Islet precursor cell (in vitro differentiated cells): ENCODE measurements at places on chromosomes 16 and 17.

GRCh38 chr17:48640858-48641180, 14.7 kb upstream of the HOXB9 start:
- no peak for DNase-seq

DNA sequence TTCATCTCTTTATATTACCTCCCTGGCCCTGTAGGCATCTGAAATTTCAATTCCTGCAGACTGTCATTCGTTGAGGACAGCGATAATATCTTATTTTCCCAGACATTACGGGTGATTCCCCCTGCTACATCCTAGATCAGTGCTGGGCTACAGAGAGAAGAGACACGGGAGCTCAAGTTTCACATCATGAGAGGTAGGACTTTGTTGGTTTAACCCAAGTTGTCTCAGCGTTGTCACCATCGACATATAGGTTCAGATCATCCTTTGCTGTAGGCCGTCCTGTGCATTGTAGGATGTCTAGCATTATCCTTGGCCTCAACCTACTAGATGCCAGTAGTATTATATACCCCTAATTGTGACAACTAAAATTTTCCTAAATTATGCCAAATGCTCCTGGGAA, 19.3 kb downstream of the MT1X start:
- DNase-seq: no peak

- no peak for DNase-seq
Observed at GRCh38 chr17:81656835-81657234, 493 bp upstream of the PDE6G start.

- no peak for DNase-seq
Observed at GRCh38 chr17:227078-227945, 45.9 kb upstream of the DOC2B start.

GRCh38 chr16:75198135-75198600, 8.8 kb downstream of the CTRB2 start:
- DNase-seq: no peak

- no peak for DNase-seq
Observed at GRCh38 chr16:50576403-50577113, 28.4 kb downstream of the NKD1 start.

DNA sequence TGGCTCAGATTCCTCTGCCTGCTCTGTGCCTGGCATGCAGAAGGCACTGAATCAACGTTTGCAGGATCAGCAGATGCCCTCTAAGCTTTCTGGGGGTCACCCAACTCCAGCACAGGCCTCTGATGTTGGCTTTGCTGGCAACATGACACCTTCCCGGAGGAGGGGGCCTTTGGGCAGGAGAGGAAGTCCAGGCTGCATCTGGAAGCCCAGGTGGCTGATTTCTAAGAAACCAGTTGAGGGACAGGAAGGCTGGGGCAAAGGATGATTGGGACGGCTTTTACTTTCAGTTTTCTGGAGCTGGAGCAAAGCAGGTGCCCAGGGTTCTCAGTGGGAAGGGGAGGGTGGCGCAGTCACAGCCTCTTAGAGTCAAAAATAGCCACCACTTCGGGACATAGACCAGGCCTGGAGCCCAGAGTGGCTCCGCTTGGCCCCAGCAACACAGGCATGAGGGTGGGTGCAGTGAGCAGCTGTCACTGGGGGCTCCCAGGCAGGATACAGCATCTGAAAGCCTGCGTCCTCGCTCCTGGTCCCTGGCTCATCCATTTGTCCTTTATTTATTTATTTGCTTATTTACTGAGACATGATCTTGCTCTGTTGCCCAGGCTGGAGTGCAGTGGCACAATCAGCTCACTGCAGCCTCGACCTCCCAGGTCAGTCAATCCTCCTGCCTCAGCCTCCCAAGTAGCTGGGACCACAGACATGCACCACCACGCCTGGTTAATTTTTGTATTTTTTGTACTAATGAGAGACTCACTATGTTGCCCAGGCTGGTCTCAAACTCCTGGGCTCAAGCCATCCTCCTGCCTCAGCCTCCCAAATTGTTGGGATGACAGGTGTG, 15.1 kb downstream of the SOCS1 start:
- no peak for DNase-seq

GRCh38 chr17:60559659-60559994, 33.6 kb upstream of the APPBP2 start:
- DNase-seq: no peak

GRCh38 chr16:86980644-86981043, 336.5 kb downstream of the C16orf95 start:
- DNase-seq: no peak

GRCh38 chr17:3007651-3008121, 55.7 kb downstream of the OR1D5 start:
- DNase-seq: no peak

DNA sequence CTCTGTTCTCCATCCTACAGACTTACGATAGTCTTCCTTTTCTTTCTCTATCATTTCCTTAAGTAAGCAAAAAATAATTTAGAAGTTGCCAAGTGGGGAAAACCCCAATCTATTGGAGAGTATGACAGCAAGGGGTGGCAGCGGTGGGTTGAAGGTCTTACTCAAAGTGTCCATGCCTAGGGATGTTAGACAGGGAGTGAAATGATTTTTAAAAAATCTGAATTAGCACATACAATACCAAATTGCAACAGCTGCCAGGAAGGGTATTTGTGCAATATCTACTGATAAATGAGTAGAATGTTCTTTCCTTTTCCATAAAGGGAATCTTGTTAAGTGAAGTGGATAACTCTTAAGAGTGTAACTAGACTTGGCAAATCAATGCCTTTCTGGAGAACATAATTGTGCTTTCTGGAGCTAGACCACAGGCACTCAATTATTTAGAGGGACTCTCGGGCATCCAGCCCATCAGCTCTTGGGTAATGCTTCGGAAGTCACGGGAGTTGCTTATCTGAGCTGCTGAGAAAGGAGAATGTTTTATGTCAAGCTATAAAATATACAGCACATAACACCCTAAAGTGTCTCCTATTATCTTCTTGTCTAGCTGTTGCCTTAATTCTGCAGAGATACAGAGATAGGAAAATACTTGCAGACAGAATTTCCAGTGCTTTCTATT, 151.5 kb downstream of the KCNJ2 start:
- no peak for DNase-seq

DNA sequence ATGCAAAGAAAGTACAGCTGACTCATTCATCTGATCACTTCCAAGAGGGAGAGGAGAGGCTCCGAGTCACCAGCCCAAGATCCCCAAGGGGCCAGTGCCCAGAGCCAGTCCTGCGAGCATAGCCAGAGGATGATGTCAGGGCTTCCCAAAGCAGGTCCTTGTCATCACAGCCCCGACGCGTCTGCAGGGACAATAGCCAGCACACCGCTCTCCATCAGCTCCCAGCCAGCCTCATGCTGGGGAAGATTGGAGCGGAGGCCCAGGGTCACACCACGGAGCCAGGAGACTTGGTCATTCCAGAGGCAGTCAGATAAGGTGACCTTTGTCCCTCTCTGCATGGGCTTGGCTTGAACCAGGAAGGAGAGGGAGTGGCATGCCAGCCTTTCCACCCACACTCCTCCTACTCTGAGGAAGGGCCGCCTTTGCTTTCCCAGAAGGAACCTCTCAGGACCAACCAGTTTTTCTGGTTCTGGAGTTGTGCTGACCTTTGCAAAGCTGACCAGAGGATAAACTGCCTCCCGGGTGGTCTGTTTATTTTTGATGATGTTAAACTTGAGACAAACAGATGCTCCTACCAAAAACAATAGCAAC, 58.3 kb upstream of the ARHGAP44 start:
- DNase-seq: peak; percentile 99

GRCh38 chr16:57601801-57602478, 26.5 kb upstream of the ADGRG1 start:
- peak; percentile 37 for DNase-seq

- DNase-seq: no peak
Observed at GRCh38 chr16:29114574-29114973, 129.7 kb downstream of the LAT start.

DNA sequence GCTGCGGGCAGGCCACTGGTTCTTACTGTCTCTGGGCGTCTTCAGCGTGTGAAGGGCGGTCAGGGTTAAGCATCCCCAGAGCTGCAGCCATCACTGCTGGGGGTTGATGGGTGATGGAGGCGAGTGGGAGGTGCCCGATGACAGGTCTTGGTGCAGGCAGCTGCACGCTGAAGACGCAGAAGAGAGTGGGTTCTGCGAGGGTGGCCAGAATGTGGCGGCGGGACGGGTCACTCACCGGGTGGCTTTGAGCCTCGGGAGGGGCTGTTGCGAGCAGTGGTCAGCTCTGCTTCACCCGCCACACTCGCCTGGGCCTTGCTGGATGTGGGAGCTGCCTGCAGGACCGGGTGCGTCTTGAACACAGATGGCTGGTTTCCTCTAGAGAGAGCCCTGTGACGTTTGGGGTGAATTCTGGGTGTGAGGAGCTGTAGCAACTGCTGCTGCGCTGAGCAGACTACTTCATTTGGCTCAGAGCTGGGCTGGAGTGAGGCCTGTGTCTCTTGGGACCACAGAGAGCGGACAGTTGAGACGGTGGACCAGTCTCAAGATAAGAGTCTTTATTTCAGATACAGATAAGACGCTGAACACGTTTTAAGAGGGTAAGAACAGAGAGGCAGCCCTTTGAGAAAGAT, 44.6 kb upstream of the ZNF750 start:
- no peak for DNase-seq

DNA sequence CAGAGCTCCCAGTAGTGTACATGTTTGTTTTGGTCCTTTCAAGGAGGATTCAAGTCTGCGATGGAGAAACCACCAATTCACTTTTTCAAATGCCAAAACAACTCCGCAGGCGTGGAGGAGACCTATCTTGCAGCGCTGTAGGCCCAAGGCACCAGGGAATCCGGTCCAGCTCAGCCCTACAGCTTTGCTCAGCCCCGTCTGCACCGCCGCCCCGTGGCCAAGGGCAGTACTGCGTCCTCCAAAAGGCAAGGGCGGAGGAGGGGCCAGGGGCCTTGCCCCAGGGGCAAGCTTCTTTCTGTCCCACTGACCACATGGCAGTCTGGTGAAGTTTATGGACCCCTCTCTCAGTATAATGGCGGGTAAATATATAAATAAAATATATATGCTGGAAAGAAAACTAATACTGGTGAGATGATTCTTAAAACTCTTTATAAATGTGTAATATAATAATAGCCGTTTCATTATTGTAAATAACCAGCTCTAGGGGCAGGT, 709 bp upstream of the CD300LG start:
- peak; percentile 95 for DNase-seq

- DNase-seq: peak; percentile 96
Observed at GRCh38 chr17:64263000-64263766, at the start of gene TEX2. Gene TEX2, minus strand, starts transcription at chr17:64263260. Its CDS starts 49,043 bp downstream, at chr17:64214217.

DNA sequence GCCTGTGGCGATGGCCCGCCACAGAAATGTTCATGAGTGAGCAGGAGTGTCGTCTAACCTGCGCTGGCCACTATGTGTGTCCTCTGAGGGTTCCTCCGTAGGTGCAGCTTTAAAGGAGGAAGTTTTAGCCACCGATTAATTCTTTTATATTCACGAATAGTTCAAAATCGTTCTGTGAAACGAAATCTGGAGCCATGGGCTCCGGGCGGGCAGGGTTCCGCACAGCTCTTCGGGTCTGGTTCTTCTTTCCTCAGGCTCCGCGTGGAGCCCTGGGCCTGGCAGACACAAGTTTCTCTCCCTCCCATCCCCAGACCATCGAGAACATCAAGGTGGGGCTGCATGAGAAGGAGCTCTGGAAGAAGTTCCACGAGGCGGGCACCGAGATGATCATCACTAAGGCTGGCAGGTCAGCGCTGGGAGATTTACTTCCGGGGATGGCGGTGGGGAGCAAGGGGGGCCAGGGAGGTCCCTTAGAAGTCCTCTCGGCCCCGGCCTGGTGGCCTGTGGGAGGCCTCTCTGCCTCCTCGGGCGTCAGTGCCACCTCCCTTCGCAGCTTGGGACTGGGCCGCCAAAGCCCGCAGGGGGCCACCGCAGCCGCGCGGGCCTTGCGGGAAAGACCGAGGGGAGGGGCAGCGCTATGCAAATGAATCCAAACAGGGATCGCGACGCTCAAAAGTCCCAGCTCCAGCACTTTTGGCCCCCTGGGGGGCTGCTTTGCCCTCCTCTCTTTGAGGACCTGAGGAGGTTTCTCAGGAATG, 5.2 kb downstream of the TBX4 start:
- peak; percentile 64 for DNase-seq

- DNase-seq: no peak
Observed at GRCh38 chr16:75246504-75247205, 4.8 kb downstream of the BCAR1 start.

DNA sequence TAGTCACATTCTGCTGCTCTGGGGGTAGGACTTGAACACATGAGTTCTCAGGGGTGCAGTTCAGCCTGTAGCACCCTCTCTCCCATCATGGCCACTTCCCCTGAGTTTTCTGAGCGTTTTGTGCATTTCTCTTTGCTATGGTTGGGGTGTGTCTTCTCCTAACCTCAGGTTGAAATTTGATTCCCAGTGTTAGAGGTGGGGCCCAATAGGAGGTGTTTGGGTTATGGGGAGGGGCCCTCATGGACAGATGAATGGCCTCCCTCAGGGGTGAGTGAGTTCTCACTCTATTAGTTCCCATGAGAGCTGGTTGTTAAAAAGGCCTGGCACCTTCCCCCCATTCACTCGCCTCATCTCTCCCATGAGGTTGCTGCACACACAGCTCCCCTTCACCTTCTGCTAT, 101.1 kb downstream of the FOXL1 start:
- no peak for DNase-seq

- DNase-seq: no peak
Observed at GRCh38 chr16:85282842-85283241, 170.6 kb upstream of the CIBAR2 start.

DNA sequence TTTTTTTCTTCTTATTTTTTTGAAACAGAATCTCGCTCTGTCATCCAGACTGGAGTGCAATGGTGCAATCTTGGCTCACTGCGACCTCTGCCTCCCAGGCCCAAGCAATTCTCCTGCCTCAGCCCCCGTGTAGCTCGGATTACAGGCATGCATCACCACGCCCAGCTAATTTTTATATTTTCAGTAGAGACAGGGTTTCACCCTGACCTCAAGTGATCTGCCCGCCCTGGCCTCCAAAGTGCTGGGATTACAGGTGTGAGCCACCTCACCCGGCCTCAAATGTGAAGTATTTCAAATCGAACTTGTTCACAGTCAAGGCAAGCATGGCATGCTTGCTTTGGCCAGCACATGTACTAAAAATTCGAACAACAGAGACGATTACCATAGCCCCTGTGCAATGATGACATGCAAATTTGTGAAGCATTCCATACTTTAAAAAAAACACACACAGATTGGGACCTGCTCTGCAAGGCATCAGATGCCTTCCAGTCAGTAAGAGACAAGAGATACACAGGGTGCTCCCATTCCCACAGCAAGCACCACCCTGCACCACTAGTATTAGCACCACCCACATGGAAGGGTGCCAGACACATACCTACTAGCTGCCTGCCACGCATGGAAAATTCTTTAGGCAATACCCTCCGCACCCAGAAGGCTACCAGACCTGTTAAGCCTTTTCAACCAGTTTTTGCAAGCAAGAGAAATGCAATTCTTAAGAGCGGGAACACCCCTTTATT, 47.2 kb downstream of the ANKRD11 start:
- peak; percentile 65 for DNase-seq
